ENCODE measurements at places on chromosomes 5 and 9. TPM values are rescaled to one million over a fixed set of nuclear protein-coding genes. Genes with fewer than 3 reads are reported as not detected.

DNA sequence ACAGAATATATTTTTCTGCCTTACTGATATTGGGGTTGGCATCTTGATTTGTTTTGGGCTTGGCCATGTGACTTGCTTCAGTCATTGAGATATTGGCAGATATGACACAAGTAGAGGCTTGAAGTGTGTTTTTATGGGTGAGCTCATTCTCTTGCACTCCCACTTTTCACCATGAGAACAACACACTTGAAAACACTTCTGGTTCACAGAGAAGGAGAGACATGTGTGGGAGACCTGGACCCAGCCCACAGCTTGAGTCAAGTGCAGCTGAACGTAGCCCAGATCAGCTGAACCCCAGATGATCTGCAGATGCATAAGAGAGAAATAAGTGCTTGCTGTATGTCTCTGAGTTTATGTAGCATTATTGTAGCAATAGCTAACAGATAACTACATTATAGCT is 155.4 kb downstream of the SEMA6A start:
- DNase-seq: no peak

GRCh38 chr5:36670548-36670947 is 64.1 kb downstream of the SLC1A3 start:
- no peak for DNase-seq

- no peak for DNase-seq
Measured at GRCh38 chr5:172114875-172115422, 73.1 kb downstream of the STK10 start.

DNA sequence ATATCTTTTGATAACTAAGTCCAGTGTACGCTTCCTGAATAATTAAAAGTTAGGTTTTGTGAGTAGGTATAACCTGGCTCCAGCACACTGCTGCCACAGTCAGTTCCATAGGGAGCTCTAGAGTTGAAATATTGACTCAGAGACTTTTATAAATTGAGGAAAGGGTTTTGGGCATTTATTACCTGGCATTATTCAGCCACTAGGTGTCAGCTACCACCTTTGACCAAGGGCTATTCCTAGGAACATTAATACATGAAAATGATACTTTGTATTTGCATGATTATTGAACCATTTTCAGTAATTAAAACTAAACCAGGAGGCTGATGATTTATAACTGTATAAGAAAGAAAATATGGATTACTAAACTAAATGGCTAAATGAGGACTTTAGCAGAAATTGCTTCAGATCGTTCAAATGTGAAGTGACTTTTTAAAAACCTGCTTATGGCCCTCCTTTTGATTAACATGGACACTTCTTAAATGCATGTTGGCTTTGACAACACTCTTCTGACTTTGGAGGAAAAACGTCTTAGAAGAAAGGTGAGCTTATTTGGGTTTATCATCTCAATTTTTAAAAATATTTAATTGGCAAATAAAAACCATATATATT is 83.0 kb downstream of the SMC2 start:
- DNase-seq: no peak

- DNase-seq: no peak
Measured at GRCh38 chr5:17723876-17724275, 89.6 kb downstream of the TAF11L14 start.

DNA sequence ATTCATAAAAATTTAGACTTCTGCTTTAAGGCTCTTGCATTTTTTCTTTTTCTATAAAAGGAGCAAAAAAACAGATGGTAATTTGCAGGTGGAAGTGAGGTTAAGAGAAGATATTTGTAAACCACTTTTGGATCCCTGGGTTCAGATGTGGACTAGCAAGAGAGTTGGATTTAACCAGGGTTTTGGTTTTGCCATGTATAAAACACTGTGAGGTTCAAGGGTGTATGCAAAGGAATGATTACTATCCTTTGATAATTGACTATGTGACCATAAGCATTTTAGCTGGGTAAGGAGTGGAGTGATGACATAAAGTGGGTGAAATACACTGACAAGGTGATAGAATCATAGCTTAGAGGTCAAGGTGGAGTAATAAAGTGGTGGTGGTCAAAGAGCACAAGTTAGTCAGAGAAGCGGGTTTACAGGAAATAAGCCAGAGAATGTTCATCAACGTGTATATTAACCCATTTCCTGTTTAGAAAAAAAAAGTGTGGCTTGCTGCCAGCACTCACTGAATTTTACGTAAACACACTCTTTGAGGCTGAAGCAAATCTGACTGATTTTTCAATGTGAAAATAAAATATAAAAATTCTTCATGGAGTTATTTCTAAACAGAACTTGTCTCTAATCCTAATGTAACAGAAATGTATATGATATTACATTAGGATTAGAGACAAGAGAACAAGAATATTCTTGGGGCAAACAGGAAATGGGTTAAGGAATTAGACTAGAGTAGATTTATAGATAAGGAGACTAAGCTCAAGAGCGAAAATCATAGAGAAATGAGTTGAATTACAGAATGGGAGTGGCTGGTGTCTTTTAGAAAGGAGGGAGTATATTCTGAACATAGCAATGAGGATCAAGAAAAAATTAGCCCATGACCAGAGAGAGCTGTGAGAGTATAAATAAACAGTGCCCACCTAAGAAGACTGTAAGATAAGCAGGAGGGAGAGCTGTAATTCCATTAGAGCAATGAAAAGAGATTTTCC is 74.5 kb downstream of the CDKN2A start:
- DNase-seq: no peak

TMEM174 gene
- not detected for total RNA-seq

DNA sequence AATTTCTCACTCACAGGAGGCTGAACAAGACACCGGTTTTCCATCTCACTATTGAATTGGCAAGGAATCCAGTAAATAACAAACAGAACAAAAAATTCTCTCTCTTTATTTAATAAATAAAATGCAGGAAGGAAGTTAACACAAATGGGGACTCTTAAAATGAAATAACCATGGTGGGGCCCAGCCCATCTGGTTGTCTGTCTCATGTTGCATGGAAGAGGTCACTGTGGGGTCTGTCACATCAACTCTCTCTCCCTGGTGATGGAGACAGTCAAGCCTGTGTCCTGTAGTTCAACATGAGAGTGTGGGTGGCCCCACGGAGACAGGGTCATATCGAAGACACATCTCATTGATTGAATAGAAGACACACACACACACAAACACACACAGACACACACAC is 297.7 kb downstream of the IRX2 start:
- DNase-seq: no peak

PRRX2 gene
- total RNA-seq: 4.4 TPM
